ENCODE measurements at places on chromosomes 7 and 10.

GRCh38 chr10:4561296-4561695, 264.7 kb upstream of the AKR1E2 start:
- no peak for ATAC-seq

DNA sequence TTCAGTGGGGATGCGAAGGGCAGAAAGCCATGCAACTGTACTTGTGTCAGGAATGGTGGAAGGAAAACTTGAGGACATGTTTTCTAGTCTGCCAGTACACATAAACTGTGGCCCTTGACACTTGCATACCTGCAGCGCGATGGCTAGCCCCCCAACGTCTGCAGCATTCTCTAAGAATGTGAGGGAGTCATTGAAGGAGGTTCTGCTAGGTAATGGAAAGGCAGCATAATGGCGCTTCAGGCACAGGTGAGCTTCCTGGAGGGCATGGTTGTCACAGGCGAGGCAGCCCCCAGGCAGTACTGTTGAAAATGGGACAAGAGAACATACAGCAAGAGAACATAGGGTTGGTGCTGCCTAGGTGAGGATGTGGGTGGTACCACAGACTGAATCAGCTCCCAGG, 3.5 kb downstream of the LLCFC1 start:
- ATAC-seq, result no peak

DNA sequence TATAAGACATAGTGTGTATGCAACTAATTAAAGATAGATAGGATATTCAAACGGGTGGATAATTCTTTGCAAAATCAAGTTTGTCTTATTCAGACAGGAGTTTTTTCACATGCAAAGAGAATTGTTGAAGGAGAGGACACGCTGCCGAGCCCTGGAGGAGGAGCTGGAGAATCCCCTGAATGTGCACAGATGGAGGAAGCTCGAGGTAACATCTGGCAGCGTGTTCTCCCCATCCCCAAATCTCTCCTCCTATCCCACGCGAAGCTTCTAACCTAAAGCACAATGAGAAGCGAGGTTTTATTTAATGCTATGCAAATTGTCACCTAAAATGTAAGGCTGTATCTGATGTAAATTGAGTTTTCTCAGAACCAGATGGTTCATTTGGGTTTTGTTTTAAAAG, 50.0 kb downstream of the CFAP58 start:
- ATAC-seq, result no peak

DNA sequence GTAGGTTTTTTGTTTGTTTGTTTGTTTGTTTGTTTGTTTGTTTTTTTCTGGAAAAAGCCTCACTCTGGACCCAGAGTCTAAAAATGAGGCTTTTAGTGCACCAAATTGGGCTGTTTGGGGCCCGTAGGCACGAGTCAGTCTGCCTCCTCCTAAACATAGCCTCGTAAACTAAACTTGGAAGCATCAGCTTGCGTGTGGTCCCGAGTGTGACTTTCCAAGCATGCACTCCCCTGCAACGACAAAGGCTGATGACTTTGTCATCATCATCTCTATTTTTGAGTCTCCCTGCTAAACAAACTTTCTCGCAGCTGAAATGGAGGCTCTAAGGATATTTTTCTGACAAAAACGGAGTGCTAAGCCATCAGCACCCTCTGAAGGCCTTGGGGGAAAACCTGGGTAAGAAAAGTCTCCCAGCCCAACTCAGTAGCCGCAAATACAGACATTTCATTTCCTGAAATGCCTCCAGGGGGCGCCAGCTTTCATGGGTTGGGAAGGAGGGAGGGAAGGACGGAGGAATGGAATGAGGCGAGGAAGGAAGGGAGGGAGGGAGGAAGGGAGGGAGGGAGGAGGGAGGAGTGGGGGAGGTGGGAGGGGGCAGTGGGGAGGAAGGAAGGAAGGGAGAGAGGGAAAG, 245.9 kb downstream of the KCNMA1 start:
- no peak for ATAC-seq

GRCh38 chr10:43870968-43871439, 222.3 kb upstream of the ZNF32 start:
- no peak for ATAC-seq

GRCh38 chr10:90579602-90580242, 278.1 kb downstream of the HTR7 start:
- no peak for ATAC-seq

DNA sequence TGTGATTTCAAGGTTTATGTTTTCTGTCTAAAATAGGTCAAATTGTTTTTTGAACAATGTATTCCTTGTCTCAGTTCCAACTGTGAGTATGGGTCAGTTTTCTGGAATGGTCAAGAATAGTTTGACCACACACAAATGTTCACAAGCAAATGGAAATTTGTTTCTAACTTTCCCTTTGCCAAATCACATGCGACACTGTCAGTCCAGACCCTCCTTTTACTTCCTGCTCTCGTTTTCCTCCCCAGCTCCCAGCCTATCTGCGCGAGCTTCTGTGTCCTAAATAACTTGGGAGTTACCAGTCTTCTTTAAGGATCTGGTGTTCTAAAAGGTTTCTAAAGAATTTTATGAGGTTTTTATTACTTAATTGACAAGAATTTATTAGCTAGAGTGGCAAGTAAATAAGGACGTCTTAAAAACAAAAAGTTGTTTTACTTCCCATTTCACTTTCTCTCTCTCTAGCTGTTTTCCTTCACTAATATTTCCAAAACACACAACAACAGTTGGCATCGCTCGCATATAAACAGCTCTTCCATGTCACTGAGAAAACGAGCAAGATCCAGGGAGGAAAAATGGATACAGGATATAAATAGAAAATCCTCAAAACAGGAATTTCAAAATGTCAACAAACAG, 266.1 kb upstream of the KLF6 start:
- no peak for ATAC-seq

- ATAC-seq, result no peak
These were observed 31.1 kb downstream of the SH3PXD2A start for GRCh38 chr10:103824281-103824680.

GRCh38 chr10:113230011-113230610, 280.1 kb downstream of the TCF7L2 start:
- no peak for ATAC-seq

GRCh38 chr10:7507887-7508726, 97.3 kb upstream of the SFMBT2 start:
- ATAC-seq, result peak; percentile 69

- ATAC-seq, result no peak
These were observed 710.6 kb upstream of the GALNT17 start for GRCh38 chr7:70421319-70421718.

DNA sequence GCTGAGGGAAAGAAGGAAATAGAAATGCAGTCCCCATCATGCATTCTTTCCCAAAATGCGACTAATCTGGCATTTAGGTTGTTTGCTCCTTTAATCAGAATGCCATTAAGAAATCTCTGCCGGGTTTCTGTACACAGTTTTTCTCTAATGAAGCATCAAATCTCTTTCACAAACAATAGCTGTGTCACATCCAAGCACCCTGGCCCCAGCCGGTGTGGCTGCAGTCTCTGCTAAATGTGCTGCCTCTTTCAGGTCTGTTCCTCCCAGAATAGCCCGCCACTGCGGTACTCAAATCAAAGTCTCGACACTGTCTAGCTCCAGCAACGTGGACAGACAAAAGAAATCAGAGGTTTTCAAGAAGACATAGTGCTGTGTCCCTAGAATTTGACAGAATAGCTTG, 343.8 kb downstream of the KCNMA1 start:
- no peak for ATAC-seq

DNA sequence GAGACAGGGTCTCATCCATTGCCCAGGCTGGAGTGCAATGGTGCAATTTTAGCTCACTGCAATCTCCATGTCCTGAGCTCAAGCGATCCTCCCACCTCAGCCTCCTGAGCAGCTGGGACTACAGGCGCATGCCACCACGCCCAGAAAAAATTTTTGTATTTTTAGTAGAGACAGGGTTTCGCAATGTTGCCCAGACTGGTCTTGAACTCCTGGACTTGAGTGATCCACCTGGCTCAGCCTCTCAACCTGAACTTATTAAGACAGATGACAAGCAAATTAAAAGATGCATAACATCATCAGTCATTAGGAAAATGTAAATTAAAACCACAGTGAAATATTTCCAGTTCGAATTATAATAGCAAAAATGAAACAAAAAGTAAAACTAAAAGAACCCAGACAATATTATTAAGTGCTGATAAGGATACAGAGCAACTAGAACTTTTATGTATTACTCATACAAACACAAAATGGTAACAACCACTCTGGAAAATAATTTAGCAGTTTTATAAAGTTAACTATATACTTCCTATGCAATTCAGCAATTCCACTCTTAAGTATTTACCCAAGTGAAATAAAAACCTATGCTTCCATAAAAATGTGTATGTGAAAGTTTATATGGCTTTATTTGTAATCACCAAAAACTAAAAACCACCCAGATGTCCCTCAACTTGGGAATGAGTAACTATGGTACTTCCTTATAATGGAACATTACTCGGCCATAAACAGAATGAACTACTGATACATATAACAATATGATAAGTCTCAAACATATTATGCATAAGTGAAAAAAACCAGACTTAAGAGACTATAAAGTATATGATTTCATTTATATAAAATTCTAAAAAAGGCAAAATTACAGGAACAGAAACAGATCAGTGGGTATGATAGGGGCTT, 15.3 kb downstream of the ZFAND4 start:
- peak; percentile 26 for ATAC-seq
